ENCODE measurements at places on chromosomes 5 and 9. TPM values are rescaled to one million over a fixed set of nuclear protein-coding genes. Genes with fewer than 3 reads are reported as not detected.

Gene PTGDS
- not detected for total RNA-seq

Gene DIPK1B
- 3.4 TPM for total RNA-seq

Gene CCL28
- total RNA-seq, result 13.0 TPM

Gene OR2V1
- total RNA-seq, result not detected

Gene FBXL7
- 0.05 TPM for total RNA-seq

Gene IL13
- 830 TPM for total RNA-seq

DNA sequence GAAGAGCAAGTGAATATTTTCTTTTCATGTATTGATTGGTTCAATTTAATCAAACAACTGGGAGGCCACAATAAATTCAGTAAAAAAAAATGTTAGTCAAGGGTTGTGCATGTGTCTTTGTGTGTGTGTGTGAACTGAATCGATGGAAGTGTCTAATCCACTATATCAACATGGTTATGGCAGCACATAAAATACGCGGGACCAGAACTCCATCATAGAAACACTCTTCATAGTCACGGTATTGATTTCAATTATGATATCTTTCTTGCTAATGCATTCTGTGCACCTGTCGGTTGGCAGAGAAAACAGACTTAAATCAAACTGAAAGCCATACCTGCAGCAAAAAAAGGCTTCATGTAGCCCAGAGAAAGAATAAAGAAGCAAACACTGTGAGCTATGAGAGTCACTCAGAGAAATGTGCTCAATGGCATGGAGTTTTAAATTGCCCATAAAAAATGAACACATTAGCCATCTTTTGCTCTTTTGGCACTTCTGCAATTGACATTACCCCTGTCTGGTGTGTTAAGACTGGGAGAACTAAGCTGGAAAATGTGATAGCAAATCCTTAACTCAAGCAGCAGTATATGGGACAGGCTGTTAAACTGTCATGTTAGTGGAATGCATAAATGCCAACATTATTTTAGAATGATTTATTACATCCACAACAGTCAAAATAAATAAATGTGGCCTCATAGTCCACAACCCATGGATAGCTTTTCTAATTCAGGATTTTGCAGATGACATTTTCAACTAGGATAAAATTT is 642.4 kb upstream of the C9orf72 start:
- H3K4me3 ChIP-seq, result no peak overlapping the region
- no peak for DNase-seq
- H3K27ac ChIP-seq, result no peak overlapping the region
- H3K4me1 ChIP-seq, result no peaks in the 10 kb centered on the region

DNA sequence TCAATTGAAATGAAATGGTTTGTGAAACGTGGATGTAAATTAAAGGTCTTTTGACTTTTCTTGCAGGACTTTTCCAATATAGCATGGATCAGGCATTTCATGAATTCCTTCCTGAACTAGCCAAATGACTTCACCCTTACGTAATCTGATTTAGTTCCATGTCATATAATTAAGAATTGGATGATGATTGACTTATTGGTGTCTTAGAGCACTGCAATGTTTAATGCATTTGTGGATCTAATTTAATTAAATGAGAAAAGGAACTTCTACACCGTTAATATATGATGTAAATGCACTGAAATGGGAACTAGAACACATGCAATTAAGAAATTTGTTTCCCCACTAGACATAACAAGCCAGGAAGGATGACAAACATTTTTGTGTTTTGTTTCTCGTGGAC is 228.8 kb downstream of the FBXL7 start:
- H3K27ac ChIP-seq, result no peak overlapping the region
- DNase-seq, result no peak
- no peaks in the 10 kb centered on the region for H3K36me3 ChIP-seq
- no peaks in the 10 kb centered on the region for H3K27me3 ChIP-seq

DNA sequence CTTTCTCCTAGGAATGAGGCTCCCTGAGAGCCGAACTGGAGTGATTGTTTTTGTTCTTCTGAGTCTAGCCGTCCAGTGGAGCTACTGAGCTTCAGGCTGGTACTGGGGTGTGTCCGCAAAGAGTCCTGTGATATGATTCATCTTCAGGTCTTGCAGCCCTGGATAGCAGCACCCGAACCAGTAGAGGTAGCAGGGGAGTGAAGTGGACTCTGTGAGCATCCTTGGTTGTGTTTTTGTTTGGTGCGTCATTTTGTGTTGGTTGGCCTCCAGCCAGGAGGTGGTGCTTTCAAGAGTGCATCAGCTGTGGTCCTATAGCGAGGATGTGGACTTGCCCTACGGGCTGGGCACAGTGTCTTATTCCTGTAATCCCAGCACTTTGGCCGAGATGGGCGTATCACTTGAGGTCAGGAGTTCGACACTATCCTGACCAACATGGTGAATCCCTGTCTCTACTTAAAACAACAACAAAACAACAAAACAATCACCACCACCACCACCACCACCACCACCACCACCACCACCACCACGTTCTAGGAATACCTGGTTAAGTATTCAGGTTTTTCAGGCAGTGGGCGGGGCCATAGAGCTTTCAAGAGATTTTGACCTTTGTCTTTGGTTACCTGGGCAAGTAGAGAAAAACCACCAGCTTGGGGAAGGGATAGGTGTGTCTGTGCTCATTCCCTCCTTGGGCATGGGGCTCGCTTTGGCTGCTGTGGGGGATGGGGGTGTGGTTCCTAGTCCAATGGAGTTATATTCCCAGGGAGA is 154.0 kb downstream of the WDR70 start:
- no peak overlapping the region for H3K4me3 ChIP-seq
- no peak overlapping the region for H3K27ac ChIP-seq
- DNase-seq, result no peak
- no peaks in the 10 kb centered on the region for H3K27me3 ChIP-seq

DNA sequence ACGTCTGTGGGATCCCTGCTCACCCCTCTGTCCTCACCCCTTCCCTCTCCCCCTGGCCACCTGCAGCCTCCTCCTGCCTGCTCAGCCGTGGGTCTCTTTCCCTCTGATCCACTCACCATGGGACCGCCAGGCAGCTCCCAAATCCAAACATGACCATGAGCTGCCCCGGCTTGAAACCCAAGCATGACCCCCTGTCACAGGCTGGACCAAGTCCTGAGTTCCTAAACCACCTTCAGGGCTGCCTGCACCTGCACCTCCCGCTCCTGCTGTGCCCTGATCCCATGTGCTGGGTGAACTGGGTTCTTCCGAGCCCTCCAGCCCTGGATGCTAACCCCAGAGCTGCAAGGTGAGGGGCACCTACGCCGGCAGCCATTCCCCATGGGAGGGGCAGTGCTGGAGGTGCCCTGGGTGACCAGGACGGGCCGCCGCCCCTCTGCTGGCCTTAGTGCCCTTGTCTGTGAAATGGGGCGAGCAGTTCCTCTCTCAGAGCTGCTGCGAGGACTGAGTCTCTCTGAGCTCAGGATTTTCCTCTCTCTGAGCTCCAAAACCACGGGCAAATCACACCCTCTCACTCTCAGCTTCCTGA is 149.6 kb downstream of the GAPVD1 start:
- no peak overlapping the region for H3K4me3 ChIP-seq
- no peaks in the 10 kb centered on the region for H3K36me3 ChIP-seq
- no peak for DNase-seq
- peaks cover 15% of the 10 kb centered on the region for H3K27me3 ChIP-seq
- H3K27ac ChIP-seq, result no peak overlapping the region
- H3K4me1 ChIP-seq, result peaks cover 11% of the 10 kb centered on the region

DNA sequence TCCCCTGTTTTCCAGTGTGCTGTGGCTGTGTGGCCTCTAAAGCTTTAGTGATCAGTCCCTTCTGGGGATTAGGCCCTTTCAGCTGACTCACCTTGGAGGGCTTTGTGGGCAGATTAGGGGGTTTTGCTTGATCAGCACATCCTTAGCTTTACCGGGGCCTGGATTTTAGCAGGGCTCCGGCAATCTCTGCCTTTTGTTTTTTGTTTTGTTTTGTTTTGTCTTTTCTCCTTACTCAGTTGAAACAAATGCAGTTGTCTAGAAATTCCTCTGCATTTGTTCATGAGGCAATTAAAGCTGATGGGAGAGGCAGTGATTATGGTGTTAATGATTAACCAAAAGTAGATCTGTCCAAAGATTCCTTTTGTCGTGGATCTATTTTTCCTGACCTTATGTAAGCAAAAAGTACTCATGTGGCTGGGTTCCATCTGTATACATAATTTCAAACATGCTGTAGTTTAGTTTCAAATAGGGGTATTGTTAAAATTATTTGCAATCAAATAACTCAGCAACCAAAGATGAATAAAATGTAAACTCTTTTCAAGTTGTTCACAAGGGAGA is 5.2 kb upstream of the TDRD7 start:
- H3K27ac ChIP-seq, result no peak overlapping the region
- H3K4me3 ChIP-seq, result no peak overlapping the region
- peaks cover 51% of the 10 kb centered on the region for H3K27me3 ChIP-seq
- no peak for DNase-seq
- H3K36me3 ChIP-seq, result no peaks in the 10 kb centered on the region

- H3K27ac ChIP-seq, result no peak overlapping the region
Measured at GRCh38 chr5:143074414-143074996, 304.3 kb downstream of the ARHGAP26 start.

- no peaks in the 10 kb centered on the region for H3K27me3 ChIP-seq
- no peak overlapping the region for H3K27ac ChIP-seq
- H3K4me3 ChIP-seq, result no peak overlapping the region
- no peak for DNase-seq
- no peaks in the 10 kb centered on the region for H3K4me1 ChIP-seq
Measured at GRCh38 chr5:87885758-87886157, 382.9 kb downstream of the TMEM161B start.

GRCh38 chr9:90641086-90641485 is 1.5 kb downstream of the DIRAS2 start:
- no peak for DNase-seq
- no peaks in the 10 kb centered on the region for H3K36me3 ChIP-seq
- no peak overlapping the region for H3K4me3 ChIP-seq
- H3K4me1 ChIP-seq, result no peaks in the 10 kb centered on the region

DNA sequence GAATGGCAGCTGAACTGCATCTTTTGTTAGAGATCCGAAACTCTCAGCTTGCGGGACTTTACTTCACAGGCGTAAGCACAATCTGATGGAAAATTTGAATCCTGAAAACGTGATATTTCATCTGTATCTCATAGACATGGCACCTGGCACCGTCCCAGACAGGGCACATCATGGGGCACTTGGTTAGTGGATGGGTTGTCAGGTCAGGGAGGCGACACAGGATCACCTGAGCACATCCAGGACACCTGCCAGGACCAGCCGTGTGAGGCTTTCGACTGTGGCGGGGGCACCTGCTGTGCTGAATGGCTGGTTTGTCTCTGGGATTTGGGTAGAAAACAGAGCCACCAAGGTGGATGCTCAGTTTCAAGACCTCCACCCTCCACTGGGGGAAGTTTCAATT is 11.3 kb upstream of the ZFP62 start:
- H3K4me1 ChIP-seq, result peaks cover 11% of the 10 kb centered on the region
- H3K27ac ChIP-seq, result no peak overlapping the region
- no peak for DNase-seq
- peaks cover 13% of the 10 kb centered on the region for H3K27me3 ChIP-seq
- no peaks in the 10 kb centered on the region for H3K36me3 ChIP-seq

DNA sequence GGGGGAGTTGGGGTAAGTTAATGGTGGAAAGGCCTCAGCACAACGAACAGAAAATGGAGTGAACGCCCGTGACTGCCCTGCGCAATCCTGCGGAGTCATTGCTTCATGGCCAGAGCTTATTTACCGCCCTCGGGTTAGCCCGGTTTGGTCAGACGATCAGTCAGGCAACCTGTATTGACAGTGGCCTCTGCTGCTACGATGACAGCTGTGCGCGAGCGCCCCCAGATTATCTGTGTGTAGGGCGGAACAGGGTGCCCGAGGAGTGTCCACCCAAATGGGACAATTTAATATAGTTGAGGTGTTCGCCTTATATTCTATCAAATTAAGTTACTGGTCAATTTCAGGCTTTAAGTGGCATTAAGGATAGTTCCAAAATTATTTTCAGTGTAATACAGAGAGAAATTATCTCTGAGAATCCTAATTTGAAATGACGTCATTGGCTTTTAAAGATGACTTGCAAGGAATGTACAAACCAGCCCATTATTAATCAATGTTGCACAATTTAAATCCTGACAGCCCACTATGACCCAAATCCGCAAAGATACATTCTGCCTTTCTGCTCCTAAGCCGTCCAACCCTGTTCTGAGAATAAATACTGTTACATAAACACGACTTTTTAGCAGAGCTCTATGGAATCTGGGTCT is 879 bp upstream of the UBQLN1 start:
- H3K27me3 ChIP-seq, result no peaks in the 10 kb centered on the region
- H3K27ac ChIP-seq, result peak overlapping the region; percentile 96
- peak overlapping the region; percentile 88 for H3K4me3 ChIP-seq
- H3K36me3 ChIP-seq, result peaks cover 25% of the 10 kb centered on the region
- DNase-seq, result peak; percentile 53

GRCh38 chr5:173689171-173689736 is 72.8 kb upstream of the BOD1 start:
- H3K27ac ChIP-seq, result no peak overlapping the region
- no peaks in the 10 kb centered on the region for H3K4me1 ChIP-seq
- DNase-seq, result no peak
- H3K36me3 ChIP-seq, result no peaks in the 10 kb centered on the region
- no peaks in the 10 kb centered on the region for H3K27me3 ChIP-seq

GRCh38 chr9:27535701-27536118 is 6.1 kb upstream of the MOB3B start:
- no peak for DNase-seq
- H3K4me1 ChIP-seq, result no peaks in the 10 kb centered on the region
- no peak overlapping the region for H3K27ac ChIP-seq
- H3K36me3 ChIP-seq, result no peaks in the 10 kb centered on the region
- H3K4me3 ChIP-seq, result no peak overlapping the region

GRCh38 chr5:84384604-84385575 is at the start of gene EDIL3:
Gene EDIL3, minus strand, starts transcription at chr5:84384880. Its CDS starts 506 bp downstream, at chr5:84384374.
- DNase-seq, result no peak
- H3K4me3 ChIP-seq, result no peak within 1 kb of the TSS
- no peaks in the 10 kb centered on the region for H3K36me3 ChIP-seq
- H3K4me1 ChIP-seq, result peaks cover 8% of the 10 kb centered on the region

GRCh38 chr5:157558681-157559080 is 16.9 kb downstream of the ADAM19 start:
- no peak overlapping the region for H3K4me3 ChIP-seq
- peaks cover 92% of the 10 kb centered on the region for H3K36me3 ChIP-seq
- peaks cover 75% of the 10 kb centered on the region for H3K4me1 ChIP-seq

- H3K4me1 ChIP-seq, result peaks cover 19% of the 10 kb centered on the region
- H3K27me3 ChIP-seq, result peaks cover 56% of the 10 kb centered on the region
- H3K36me3 ChIP-seq, result no peaks in the 10 kb centered on the region
- no peak for DNase-seq
Measured at GRCh38 chr5:161548487-161549094, 2.1 kb upstream of the GABRB2 start.

DNA sequence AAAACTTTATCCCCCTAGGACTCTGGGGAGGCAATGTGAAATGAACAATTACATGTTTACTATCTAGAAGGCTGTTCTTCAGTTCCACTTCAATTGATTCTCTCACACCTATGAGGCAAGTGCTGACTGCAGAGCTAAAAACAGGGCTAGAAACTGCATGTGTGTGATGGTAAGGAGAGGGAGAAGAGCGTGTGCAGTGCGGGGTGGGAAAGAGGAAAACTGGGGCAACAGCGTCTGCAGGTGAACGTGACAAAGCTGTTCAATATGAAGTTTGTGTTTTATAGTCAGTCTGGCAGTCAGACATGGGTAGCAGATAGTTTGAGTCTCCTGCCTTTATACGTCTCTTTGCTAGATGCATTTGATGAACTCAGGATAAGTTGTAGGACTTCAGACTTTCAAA is 6.6 kb upstream of the COMMD10 start:
- H3K27ac ChIP-seq, result no peak overlapping the region
- H3K27me3 ChIP-seq, result peaks cover 5% of the 10 kb centered on the region
- no peak for DNase-seq
